ENCODE measurements at places on chromosomes 12 and 14.
A peak's percentile ranks its signal among the peaks of the same experiment; 100 is the strongest.

GRCh38 chr12:119259484-119259883 lies 75.0 kb upstream of the CCDC60 start:
- no peak for DNase-seq

GRCh38 chr14:62143245-62143644 lies 381.0 kb downstream of the SNAPC1 start:
- DNase-seq: no peak

DNA sequence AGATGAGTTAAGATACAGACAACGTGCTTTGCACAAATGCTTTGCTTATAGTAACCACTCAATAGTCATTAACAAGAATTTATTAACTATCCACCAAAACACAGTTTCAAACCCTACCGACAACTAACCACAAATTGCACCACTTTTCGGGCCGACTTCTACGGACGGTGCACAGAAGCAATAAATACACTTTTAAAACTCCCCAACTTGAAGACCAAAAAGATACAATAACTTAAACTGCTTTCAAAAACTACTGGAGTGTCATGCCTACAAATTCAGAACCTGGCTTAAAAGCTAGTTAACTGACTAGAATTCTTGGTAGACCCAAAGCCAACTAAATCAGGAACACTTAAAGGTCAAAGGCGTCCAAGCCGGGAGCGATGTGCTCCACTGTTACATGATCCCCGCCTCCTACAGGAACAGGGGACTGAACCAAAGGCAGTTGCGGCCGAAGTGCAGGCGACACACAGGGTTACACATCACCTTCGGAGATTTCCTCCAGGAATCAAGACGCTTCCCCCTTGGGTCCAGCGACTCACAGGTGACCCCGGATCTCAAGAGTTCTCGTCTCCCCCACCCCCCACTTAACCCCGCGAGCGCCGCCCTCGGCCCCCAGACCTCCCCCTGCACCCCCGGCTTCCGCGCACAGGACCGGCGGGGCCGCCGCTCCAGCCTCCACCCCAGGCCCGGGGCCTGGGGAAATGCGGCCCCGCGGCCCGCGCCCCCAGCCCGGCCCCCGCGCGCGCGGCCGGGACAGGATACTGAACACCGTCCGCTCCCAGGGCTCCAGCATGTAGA lies 507 bp downstream of the SPTSSA start:
- no peak for DNase-seq

- DNase-seq: no peak
Observed at GRCh38 chr14:55897031-55897430, 221.2 kb upstream of the PELI2 start.

DNA sequence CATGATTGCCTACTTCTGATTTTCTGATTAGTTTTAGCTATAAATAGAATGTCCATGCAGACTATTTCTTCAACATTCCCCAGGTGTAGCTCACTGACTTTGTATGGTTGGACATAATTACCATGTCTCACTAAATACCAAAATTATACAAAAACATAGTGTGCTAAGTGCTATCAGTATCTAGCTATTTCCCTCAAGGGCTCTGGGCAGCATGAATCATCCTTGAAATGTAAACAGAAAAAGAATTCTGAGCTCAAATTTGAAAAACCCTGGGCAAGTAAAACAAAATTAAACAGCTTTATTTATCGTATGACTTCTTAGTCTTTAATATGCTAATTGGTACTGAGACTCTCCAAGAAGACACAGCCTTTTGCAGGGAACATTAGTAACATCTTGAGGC lies 82.9 kb downstream of the SPATA7 start:
- no peak for DNase-seq

DNA sequence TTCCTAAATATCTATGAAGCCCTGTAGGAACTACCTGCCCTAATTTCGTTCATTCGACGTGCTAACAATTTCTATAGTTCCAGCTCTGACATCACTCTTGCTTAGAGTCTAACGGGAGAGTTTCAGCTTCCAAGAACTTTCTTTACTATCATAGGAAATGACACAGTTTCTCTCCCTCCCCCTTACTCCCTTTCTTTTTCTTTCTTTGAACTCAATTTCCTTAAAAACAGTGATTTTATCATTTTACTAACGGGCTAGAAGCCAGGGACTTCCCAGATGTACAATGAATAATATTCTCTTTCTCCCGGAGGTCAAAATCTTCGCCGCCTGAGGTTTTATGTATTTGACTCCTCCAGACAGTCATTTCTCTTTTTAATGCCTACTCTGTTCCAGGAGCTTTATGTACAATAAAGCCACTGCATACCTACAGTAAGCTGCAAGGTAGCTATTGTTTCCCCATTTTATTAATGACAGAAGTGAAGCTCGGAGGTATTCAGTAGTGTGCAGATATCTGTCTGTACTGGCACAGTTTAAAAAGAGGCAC lies 15.7 kb downstream of the SMCO2 start:
- no peak for DNase-seq

GRCh38 chr14:51922624-51923023 lies 62.2 kb downstream of the GNG2 start:
- no peak for DNase-seq

GRCh38 chr12:123233505-123234308 lies 471 bp downstream of the MTRFR start:
- peak; percentile 74 for DNase-seq

DNA sequence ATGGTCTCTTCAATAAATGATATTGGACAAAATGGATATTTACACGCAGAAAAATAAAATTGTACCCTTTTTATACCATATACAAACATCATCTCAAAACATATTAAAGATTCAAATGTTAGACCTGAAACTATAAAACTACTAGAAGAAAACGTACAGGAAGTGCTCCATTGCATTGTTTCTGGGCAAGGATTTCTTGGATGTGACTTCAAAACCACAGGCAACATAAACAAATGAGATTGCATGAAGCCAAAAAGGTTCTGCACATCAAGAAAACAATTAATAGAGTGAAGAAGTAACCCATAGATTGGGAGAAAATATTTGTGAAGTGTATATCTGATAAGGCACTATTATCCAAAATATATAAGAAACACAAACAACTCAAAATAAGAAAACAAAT lies 812.4 kb downstream of the NRXN3 start:
- DNase-seq: no peak
